ENCODE measurements at places on chromosomes 3 and 15.

GRCh38 chr3:152395764-152396163, 127.0 kb downstream of the MBNL1 start:
- DNase-seq = no peak

GRCh38 chr3:72285502-72285901, 500.6 kb upstream of the PROK2 start:
- no peak for DNase-seq

DNA sequence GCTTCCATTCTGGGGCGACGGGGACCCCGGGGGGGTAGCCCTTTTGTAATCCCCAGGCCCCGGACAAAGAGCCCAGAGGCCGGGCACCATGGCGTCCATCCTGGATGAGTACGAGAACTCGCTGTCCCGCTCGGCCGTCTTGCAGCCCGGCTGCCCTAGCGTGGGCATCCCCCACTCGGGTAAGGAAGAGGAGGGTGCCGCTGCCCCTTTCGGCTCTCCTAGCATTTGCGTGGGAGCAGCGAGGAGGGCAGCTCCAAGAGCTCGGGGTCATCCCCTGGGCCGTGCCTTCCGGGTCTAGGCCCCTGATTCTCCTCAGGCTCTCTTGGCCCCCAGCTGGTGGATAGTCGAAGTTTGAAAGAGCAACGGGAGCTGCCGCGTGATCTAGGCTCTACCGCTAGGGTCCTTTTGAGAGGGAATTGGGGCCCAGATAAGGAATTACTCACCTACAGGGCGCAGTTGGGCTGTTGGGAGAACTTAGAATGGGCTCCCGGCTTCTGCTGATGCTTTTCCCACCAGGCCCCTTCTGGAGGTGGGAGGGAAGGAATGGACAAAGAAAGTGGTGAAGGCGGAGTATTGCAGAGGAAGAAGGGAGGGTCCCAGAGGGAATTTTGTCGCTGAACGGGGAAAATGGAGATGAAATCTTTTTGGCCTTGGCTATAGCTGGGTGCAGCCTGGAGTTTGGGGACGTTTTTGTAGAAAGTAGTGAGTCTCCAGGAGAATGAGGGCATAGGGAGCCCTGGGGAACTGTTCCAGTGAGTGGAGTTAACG, 615 bp downstream of the VPS18 start:
- no peak for DNase-seq

- no peak for DNase-seq
Observed at GRCh38 chr3:122679882-122680474, 661 bp upstream of the PARP14 start.

DNA sequence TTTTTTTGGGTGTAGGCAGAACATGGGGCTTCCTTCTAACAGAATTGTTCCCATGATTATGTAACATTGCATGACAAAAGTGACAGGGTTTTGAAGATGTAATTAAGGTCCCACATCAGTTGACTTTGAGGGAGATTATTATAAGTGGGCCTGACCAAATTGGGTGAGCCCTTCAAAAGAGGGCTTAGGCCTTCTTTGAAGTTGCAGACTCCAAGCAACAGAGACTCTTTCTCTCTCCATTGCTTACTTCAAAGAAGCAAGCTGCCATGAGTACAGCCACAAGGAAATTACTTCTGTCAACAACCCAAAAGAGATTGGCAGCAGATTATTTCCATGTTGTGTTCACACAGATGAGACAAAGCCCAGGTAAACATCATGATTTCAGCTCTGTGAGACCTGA, 348.2 kb downstream of the PDCD6IP start:
- no peak for DNase-seq

- DNase-seq = no peak
Observed at GRCh38 chr3:72630327-72630968, 217.8 kb downstream of the SHQ1 start.

DNA sequence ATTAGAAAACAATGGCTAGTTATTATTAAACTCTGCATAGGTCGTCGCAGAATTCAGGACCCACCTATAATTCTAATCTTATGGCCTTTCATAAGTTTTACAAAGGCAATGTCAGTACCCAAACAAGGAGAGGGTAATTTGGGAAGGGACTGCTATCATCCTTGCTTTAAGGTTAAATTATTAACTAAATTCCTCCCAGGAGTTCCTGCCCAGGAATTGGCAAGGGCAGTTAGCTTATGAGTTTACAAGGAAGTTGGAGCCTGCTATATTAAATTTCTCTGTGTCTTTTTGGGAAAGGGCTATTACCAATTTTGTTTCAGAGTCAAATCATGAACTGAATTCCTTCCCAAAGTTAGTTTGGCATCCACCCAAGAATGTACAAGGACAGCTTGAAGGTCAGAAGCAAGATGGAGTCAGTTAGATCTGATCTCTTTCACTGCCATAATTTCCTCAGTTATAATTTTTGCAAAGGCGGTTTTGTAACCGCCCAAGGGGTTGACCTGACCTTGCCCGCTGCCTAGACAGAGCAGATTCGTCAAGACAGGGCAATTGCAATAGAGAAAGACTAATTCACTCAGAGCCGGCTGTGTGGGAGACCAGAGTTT, 45.3 kb upstream of the LHFPL4 start:
- no peak for DNase-seq

DNA sequence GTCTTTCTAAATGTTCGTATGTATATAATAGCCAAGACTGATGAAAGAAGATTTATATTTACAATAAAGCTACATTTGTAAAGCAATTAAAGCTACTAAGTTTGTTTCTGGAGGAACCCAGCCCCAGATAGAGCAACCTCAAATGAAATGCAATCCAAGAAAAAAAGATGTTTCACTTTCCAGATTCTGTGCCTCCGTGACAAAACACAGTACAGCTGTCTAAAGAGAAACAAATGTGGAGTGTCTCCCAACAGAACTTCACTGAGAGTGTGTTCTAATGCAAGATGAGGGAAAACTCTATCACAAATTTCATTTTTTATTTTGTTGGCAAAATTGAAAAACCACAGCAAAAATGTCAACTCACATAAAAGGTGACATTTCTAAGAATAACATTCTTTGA, 317.0 kb downstream of the OCA2 start:
- no peak for DNase-seq

DNA sequence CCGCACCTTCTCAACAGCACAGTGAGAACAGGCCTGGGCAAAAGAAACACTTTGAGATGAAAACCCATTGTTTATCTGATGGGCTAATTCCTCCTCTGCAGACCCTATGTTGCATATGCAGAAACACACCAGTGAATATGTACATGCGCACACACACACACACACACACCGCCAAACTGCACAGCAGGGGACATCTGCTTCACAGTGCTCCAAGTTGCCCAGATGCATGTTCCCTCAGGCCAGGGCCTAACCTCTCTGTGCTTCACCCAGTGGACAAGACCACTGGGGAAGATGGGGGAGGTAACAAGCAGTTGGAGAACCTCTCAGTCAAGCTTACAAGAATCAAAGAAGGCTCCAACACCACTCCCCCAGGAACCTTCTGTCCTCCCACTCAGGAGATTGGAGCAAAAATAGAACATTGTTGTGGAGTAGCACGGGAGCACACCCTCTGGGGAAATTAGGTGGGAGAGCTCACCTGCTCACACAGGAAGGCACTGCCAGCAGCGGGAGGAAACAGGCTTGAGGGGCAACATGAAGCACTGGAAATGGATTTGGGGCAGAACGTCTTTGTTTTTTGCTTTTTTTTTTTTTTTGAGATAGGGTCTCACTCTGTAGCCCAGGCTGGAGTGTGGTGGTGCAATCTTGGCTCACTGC, 13.0 kb downstream of the HCN4 start:
- DNase-seq = no peak

GRCh38 chr3:36557708-36558421, 177.6 kb downstream of the STAC start:
- no peak for DNase-seq

DNA sequence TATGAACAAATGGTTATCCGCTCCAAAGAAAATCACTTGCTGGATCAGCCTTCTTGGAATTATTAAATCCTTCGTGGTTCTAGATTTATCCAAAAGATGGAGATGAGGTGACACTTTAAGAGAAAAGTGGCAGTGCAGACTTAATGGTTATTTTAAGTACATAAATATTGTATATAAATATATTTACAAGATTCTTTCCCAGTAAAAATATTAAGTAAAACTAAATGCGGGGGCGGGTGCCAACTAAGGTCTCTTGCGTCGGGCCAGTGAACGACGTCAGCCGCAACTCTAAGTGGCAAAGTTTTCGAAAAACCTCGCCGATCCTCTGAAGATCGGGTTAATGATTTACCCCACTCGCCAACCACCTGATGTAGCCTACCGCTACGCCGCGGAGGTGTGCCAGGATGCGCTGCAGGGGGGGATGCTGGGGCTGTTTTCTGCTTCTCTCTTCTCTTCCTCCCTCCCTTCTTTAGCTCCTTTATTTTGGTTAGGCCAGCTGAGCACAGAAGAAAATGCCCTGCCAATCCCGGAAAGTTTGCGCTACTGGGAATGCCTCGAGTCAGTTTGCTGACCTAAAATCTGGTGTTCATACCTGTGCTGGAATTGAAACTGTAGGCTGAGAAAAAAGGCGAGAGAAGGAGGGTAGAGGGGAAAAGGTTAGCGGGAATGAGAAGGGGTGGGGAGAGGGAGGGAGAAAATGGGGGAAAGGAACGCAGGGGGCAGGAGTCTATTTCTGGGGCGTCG, 7.6 kb upstream of the FOXB1 start:
- no peak for DNase-seq

DNA sequence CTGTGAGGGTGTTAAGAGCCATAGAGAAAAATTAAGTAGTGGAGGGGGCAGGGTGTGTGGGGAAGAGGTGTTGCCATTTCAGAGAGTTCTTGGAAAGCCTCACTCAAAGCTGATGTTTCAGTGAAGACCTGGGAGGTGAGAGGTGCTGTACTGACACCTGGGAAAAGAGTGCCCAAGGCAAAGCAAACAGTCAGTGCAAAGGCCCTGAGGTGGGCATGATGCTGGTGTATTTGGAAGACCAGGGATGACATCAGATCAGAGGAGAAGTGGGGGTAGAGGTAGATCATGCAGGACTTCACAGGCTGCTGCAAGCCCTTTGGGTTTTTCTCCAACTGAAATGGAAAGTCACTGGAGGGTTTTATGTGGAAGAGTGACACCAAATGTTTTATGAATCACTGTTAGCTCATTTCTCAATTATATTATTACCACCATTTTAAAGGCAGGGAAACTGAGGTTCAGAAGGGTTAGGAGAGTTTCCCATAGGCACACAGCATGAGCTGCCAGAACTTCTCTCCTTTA, 42.8 kb upstream of the SMAD3 start:
- DNase-seq = no peak

DNA sequence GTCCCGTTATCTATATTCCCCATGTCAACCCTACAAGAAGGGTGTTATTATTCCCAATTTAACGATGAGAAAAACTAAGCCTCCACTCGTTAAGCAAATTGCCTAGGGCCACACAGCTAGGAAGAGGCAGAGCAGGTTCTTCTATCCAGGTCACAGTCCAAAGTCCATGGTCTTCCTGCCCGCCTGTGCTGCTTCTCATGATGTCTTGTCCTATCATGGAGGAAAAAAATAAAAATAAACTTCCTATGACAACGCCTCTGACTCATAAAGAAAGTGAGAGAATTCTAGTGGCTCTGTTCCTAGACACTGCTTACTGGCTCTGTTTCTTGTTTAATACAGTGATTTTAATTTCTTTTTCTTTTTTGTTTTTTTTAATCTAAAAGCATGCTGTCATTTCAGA, 9.7 kb downstream of the COL8A1 start:
- no peak for DNase-seq

DNA sequence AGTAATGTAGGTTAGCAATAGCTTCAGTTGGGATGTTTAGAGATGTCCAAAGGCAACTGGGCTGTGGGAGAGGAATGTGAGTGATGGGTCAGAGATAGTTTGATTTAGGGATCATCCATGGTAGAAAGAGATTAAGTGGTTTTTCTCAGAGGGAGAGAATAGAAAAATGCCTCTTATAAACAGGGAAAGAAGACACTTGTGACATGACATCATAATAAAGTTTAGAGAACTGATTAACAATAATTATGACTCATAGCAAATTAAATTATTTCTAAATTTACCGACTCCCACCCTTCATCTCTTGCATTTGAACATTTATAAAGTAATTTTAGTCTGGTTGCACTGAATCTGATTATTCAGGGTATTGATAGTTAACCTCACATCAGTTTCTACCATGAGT, 145.1 kb downstream of the CDIN1 start:
- no peak for DNase-seq

DNA sequence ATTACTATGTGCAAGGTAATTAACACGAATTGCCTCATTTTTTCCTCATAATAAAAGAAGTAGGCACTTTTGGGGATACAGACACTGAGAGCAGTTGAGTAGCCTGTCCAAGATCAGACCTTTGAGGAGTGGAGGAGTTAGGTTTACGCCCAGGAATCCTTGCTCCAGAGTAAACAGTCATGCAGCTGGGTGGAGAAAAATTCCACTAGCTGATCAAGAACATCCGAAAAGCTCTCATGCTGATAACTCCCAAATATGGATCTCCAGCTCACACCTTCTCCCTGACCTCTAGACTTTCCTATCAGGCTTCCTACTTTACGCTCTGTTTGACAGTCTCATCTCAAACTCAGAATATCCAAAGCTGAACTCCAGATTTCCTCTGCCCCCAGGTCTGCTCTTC, 53.3 kb downstream of the ST6GAL1 start:
- no peak for DNase-seq

- DNase-seq = no peak
Observed at GRCh38 chr15:48896869-48897814, 19.2 kb downstream of the EID1 start.

DNA sequence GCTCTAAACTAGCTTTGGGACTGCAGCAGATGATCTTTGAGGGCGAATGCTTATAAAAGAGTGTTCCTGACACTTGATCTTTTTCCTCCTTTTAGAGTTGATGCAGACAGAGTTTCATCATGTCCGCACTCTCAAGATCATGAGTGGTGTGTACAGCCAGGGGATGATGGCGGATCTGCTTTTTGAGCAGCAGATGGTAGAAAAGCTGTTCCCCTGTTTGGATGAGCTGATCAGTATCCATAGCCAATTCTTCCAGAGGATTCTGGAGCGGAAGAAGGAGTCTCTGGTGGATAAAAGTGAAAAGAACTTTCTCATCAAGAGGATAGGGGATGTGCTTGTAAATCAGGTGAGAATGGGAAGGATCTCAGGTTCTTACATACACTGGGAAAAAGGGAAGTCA, 75.7 kb downstream of the KLHL25 start:
- no peak for DNase-seq

- DNase-seq = no peak
Observed at GRCh38 chr3:25830373-25831280, 40.7 kb downstream of the OXSM start.

- no peak for DNase-seq
Observed at GRCh38 chr15:85541744-85542143, 161.3 kb downstream of the AKAP13 start.

- DNase-seq = no peak
Observed at GRCh38 chr15:72128359-72128758, 10.2 kb downstream of the SENP8 start.

All from smooth muscle cell of the brain vasculature (primary cell).